Stimulated activated CD8-positive, alpha-beta memory T cell treated with anti-CD3 and anti-CD28 coated beads, Interleukin-7, amount 100 ng/mL, for 4 hours (primary cell): ENCODE measurements at places on chromosomes 12 and 14.
A peak's percentile ranks its signal among the peaks of the same experiment; 100 is the strongest.

DNA sequence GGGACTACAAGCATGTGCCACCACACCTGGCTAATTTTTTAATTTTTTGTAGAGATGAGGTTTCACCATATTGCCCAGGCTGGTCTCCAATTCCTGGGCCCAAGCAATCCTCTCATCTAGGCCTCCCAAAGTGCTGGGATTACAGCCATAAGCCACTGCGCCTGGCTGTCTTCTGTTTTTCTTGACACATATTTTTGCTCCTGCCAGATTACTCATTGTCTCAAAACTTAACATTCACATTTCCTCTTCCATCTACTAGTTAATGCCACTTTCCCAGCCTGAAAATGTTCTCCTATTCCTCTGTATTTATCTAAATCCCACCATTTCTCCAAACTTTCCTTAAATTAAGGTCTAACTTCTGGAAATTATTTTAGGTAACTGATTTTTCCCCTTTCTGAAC lies 36.2 kb upstream of the KCNH3 start:
- DNase-seq, result no peak

DNA sequence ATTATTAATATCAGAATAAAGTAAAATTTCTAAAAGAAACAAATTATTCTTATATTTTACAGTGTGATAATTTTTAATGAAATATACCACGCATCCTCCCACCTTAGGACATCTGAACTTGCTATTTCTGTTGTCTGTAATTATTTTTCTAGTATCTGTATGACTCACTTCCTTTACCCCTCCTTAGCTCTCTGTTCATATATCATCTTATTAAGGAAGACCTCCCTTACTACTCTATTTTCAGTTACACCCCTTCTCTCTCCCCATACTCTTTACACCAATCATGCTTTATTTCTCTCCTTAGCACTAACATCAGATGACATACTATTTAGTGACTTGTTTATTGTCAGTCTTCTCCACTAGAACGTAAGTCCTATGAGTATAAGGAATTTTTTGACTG lies 34.2 kb upstream of the C12orf50 start:
- DNase-seq, result no peak

DNA sequence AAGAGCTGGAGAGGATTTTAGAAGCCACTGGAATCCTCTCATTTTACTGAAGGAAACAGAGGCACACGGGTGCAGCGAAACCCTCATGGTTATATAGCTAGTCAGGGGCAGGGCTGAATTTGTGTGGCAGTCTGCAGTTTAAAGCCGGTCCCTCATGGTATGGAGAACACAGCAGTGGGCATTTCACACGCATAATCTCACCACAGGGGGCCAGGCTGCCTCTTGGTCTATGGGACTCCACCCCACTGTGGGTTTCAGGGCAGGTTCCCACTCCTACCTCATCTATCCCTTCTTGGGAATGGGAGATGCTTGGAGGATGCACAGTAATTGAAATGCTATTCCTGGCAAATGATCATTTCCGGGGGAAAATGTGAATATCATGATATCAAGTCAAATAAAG lies 400.6 kb downstream of the RGS6 start:
- DNase-seq, result no peak

DNA sequence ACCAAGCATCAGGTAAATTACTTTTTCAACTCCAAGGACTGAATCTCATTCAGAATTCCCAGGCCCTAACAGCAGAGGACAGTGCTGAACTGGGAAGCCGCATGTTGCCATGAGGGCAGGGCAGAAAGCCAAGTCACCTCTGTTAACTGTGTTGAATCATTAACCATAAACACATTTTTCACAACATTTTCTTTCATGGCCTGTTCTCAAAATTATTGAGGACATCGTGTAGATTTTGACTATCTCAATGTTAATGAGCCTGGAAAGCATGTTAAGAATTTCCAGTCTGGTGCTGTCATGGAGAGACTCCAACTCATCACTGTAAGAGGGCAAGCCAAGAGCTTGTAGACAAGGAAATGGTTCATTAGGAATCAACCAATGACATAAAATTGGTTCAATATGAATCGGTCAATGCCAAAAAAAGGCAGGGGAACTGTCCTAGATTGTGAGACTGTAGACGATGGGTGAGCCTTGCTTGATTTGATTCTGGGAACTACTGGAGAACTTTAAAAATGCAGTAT lies 33.7 kb downstream of the CPM start:
- no peak for DNase-seq

DNA sequence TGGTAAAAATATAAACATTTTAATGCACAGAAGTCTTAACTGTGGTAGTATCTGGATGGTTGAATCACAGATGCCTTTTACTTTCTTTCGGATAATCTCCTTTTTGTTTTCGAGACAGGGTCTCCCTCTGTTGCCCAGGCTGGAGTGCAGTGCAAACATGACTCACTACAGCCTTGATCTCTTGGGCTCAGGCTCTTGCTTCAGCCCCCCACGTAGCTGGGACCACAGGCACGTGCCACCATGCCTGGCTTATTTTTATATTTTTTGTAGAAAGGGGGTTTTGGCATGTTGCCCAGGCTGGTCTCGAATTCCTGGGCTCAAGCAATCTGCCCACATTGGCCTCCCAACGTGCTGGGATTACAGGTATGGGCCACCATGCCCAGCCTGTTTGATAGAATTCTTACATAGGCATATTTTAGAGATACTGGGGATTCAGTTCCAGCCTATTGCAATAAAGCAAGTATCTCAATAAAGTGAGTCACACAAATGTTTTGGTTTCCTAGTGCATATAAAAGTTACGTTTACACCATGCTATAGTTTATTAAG lies 99.2 kb downstream of the SNAPC1 start:
- DNase-seq, result no peak

GRCh38 chr12:95216711-95217376 lies 423 bp downstream of the FGD6 start:
- no peak for DNase-seq

DNA sequence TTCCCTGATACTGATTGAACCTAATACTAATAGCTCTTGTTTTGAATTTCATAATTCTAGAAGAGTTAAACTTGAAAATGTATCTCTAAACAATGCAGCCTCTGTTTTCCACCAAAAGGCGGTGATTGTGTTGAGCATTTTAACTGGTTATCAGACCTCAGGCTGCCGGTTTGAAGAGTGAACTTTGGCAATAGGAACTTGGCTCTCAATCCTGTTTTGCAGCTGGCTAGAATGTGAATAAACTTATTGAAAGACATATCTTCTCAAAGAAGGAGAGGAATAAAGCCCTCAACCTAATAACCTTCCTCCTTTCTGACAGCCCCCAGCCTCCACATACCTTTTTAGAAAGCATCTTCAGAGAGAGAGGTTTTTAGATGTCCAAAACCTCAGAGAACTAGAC lies 105.4 kb downstream of the SRGAP1 start:
- DNase-seq, result no peak

DNA sequence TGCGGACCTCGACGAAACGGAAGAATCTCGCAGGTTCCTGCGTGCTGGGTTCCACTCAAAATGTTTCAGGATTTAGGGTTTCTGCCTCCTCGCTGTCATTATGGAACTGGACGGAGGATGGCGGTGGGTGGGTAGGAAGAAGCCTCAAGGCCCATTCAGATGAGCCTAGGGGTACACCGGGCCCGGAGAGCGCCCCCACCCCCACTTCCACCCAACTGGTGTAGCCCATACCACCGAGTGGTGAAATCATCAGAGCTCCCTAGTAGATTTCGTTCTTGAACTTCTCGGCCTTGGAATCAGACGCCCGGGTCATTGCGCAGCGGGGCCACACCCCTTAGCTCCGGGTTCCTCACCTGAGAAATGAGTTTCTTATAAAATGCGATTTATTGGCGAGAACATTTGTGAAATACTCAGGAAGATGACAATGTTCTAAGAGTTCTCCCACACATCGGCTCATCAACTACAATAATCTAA lies 13.3 kb upstream of the TBX3 start:
- DNase-seq, result no peak

GRCh38 chr12:3170423-3171194 lies 93.4 kb downstream of the TSPAN9 start:
- no peak for DNase-seq

- no peak for DNase-seq
These were observed 5.7 kb upstream of the JDP2 start for GRCh38 chr14:75422169-75422568.

DNA sequence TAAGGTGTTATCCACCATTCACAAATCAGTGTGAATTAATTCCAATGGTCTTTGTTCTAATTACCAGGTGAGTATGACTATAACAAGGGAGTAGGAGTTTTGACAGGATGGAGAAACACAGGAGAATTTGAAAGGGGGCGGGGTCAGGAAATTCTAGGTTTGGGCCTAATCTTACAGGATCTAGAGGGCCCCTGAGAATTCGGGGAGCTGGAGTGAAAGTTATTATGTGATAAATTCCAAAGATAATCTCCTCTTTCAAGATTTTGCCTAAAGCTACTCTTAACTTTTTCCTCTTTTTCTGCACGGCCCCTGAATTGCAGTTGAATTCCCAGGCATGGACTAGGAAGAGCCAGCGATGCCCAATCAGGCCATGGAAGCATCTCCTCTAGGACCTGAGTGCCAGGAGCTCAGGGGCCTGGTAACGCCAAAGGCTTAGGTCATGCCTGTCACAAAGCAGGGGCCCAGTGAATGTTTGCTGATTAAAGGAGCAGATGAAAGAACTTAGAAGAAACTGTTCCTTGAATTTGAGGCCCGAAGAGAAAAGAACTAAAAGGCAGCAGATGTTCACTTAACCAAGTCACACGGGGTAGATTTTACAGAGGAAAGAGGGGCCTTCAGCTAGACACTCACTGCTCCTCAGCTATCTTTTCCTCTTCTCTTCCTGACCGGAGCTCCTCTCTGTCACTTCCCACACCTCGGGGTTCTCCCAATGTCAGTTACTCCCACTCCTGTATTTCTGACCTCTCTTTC lies 195.5 kb downstream of the PPM1H start:
- DNase-seq, result no peak

DNA sequence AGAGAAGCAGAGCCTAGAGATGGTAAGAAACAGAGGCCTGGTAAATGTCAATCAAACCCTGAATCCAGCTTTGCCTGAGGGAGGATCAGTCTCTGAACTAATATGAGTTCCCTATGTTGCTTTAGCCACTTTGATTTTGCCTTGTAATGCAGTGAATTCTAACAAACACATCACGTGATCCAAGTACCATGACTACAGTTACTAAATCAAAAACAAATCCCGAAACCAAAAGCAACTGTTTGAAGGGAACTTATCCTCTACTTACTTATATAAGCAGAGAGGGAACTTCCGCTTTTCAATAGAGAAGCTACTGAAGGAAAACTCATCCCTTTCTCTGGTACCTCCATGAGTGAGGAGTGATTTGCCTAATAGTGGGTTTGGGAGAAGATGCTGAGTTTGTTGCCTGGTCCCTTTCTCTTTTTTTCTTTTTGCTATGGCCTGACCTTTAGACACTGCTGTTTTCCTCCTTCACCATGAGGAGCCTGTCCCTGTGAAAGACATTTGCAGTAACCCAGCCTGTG lies 7.7 kb upstream of the PPTC7 start:
- no peak for DNase-seq

GRCh38 chr12:113136128-113136989 lies 798 bp upstream of the RASAL1 start:
- peak; percentile 26 for DNase-seq

- no peak for DNase-seq
These were observed 9.1 kb upstream of the TDG start for GRCh38 chr12:103956509-103957027.

DNA sequence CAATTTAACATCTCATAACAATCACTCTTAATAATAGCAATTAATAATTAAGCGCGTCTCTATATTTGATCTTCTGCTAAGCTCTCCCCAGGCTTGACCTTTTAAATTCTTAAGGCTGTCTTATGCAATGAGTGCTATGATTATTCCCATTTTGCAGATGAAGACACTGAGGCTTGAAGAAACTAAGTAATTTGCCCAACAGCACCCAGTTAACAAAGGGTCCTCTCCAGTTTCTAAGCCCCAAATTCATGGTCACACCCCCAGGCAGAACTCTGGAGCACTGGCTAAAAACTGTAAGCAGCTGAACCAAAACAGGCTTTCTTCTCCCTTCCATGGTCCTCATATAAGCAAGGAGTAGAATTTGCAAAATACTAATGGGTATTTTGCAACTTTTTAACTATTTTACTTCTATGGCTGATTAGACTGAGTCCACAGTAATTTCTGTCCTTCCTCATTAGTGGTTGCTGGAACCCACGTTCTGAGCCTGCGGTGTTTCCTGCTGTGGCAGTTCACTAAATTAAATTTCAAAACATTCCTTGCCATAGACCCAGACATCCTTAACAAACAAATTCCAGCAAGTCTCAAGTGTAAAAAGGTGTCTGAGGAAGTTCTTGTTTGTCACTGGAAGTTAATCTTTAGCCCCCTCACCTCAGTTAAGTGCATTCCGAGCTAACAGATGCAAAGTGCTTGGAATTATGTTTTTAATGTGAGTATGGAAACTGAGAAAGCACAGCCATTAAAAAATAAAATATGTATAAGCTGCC lies 76.5 kb downstream of the TMEM132D start:
- no peak for DNase-seq

GRCh38 chr12:129606239-129606638 lies 297.6 kb downstream of the TMEM132D start:
- no peak for DNase-seq

DNA sequence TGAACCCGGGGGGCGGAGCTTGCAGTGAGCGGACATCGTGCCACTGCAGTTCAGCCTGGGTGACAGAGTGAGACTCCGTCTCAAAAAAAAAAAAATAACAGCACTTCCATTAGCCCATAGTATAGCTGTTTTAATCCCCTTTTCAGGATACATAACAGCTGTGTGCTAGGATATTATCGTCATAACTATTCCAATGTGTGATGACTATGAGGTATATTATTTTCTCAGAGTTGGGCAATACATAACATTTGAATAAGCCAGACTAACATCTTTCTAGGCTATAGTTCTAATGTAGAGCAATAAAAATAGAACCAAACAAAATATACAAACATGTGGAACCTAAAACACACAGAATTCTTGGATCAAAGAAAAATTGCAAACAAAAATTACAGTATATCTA lies 57.1 kb downstream of the MARK3 start:
- DNase-seq, result no peak

DNA sequence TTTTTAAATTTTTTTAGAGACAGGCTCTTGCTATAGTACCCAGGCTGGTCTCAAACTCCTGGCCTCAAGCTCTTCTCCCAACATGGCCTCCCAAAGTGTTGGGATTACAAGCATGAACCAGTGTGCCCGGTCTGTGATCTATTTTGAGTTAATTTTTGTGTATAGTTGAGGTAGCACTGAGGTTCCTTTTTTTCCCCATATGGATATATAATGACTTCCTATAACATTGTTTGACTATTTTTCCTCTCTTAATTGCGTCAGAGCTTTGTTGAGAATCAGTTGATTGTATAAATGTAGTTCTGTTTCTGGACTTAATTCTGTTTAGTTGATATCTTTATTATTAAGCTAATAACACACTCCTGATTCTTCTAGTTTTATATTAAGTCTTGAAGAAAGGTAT lies 8.6 kb upstream of the M6PR start:
- DNase-seq, result no peak
